Mesendoderm (in vitro differentiated cells): ENCODE measurements at places on chromosomes 4 and X.
A peak's percentile ranks its signal among the peaks of the same experiment; 100 is the strongest.

- no peak for DNase-seq
Observed at GRCh38 chr4:111031001-111031579, 408.2 kb upstream of the PITX2 start.

GRCh38 chrX:35561985-35562384 lies 236.2 kb upstream of the MAGEB16 start:
- peak; percentile 9 for DNase-seq

GRCh38 chr4:47597696-47598095 lies 112.6 kb downstream of the ATP10D start:
- no peak for DNase-seq

- no peak for DNase-seq
Observed at GRCh38 chr4:40281913-40282312, 53.2 kb upstream of the CHRNA9 start.

DNA sequence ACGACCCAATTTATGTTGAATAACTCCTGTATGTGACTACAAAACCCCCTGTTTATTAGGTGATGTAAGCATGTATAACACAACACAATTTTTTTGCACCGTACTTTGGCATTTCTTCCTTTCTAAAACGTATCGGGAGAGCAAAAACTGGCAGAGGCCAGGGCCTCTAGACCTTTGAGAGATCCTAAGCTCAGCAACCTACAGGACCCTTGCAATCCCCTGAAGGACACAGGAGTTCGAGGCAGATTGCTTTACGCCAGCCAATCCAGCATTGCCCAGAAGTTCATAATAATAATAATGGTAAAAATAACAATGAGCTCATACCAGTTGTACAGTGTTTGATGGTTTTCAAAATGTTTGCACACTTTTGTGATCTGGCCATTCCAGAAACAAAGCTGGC lies 7.7 kb downstream of the NKX3-2 start:
- no peak for DNase-seq

DNA sequence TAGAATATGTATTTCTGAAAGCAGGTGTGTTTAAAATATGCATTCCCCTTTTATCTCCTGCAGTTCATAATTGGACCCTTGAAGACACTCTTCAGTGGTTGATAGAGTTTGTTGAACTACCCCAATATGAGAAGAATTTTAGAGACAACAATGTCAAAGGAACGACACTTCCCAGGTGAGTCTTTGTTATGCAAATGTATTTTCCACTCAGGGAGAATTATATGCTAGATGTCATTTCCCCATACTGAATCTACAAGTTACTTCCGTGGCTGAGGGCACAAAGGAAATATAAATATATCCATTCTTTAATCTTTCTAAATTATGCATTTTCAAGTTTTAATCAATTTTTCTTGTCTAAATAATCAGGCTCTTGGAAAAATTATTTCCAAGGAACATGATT lies 134.7 kb downstream of the STIM2 start:
- peak; percentile 37 for DNase-seq

DNA sequence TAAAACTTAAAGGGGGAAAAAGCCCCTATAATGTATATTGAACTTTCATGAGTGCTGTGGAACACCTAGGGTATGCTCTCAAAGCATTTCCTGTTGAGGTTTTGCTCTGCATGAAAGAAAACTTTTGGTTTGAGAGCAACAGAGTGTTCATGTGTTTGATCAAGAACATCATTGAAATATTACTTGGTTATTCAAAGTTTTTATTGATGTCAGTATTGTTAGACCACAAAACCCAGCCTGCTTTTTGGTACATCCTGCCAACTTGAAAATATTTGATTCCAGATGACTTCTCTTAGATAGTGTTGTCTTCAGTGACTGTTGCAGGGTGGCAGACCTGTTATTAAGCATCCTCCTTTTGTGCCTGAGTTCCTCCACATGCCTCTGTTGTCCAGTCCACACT lies 68.0 kb downstream of the N4BP2 start:
- DNase-seq, result no peak

GRCh38 chrX:101219864-101220346 lies 319 bp downstream of the DRP2 start:
- DNase-seq, result peak; percentile 45

DNA sequence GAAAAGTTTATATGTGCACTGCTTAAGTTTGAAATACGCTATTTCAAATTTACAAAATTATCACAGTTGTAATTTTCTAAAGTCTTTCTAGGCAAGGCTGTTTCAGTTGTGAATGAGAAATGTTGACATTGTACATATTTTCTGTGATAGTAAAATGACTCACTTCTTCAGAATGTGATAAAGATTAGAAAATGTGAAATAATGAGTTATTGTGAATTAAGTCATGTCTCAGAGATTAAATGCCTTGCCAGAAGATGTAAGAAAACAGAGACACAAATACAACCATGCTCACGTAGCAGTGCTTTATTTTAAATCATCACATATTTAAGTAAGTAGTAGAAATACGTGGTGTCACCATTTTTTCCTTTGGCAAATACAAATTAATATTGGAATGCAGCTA lies 768 bp downstream of the CLCN4 start:
- DNase-seq, result no peak

- DNase-seq, result no peak
Observed at GRCh38 chr4:125360727-125361126, 46.0 kb downstream of the FAT4 start.

- DNase-seq, result no peak
Observed at GRCh38 chrX:8988446-8988845, 45.5 kb downstream of the FAM9B start.

GRCh38 chr4:52197306-52197705 lies 146.2 kb downstream of the SPATA18 start:
- DNase-seq, result no peak

DNA sequence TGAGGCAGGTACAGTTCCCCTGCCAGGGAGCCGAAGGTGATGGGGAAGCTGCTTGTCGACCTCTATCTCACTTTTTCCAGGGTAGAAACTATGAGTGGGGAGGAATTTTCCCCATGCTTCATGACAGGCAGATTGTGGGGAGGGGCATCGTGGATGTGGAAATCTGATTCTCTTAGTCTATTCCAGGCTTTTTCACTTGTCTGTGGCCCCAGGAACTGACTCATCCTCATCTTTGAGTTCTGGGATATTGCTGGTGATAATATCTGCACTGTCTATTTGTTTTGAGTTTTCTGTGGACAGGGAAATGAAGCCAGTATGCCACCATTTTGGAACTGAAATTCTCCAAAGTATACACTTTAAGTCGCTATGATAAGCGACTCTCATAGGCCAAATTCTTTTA lies 7.6 kb upstream of the TLR2 start:
- no peak for DNase-seq

GRCh38 chr4:185358959-185359358 lies 36.8 kb downstream of the LRP2BP start:
- DNase-seq, result peak; percentile 27

- no peak for DNase-seq
Observed at GRCh38 chr4:68599150-68599549, 23.0 kb upstream of the UGT2B17 start.

DNA sequence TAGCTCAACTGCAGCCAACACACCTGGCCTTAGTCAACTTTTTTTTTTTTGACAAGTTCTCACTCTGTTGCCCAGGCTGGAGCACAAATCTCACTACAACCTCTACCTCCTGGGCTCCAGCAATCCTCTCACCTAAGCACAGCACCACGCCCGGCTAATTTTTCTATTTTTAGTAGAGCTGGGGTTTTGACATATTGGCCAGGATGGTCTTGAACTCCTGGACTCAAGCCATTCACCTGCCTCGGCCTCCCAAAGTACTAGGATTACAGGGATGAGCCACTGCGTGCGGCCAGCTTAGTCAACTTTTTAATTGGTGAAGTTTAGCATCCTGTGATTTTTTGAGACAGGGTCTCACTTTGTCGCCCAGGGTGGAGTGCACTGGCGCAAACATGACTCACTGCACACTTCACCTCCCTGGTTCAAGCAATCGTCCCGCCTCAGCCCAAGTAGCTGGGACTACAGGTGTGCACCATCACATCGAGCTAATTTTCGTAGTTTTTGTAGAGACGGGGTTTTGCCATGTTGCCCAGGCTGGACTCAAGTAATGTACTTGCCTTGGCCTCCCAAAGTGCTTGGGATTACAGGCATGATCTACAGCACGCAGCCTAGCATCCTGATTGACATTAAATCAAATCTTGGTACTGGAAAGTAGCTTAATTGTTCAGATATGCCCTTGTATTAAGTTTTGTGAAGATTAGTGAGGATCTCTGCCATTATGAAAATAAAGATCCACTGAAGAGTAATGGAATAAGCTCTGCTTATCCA lies 8.3 kb downstream of the HNRNPDL start:
- no peak for DNase-seq

- no peak for DNase-seq
Observed at GRCh38 chr4:122784261-122784660, 42.4 kb upstream of the FGF2 start.

GRCh38 chr4:7430965-7431695 lies 3.6 kb downstream of the PSAPL1 start:
- no peak for DNase-seq

GRCh38 chr4:48194971-48195370 lies 60.9 kb upstream of the TXK start:
- DNase-seq, result no peak

DNA sequence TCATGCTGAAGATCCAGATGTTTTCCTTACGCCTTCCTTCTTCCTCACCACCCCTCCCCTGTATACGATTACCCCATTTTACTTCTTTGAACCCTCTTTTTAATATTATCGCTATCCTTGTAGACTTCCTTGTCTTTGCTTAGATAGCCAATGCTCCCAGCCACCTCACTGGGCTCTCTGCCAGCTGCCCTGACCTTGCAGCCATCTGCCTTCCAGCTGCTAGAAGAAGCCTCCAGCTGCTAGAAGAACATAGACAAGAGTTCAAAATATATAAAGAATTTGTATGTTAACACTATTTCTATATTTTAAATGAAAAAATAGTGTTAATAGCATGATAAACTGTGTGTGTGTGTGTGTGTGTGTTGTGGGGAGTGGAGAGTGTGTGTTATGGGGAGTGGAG lies 374.7 kb downstream of the ANKRD50 start:
- DNase-seq, result no peak

DNA sequence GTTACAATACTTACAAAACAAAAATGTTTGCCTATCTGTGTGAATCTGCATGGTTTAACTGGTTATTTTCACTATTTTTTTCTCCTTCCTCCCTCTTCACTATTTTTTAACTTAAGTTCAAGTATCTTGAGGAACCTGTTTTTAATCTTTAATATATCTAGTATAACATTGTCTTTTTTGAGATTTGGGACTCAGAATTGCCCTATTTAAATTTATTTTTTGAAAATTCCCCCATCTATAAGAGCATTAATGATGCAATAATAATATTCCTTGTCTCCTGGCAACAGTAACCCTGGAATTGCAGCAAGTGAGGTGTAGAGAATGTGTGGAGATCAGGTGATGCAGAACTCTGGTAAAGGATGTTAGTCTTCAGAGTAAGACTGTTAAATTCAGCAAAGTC lies at the start of gene TENT5D:
Gene TENT5D (plus strand): TSS at position 301 of the 400 bp plus-strand sequence. CDS start 22,093 bp downstream, outside the sequence.
- DNase-seq, result no peak

DNA sequence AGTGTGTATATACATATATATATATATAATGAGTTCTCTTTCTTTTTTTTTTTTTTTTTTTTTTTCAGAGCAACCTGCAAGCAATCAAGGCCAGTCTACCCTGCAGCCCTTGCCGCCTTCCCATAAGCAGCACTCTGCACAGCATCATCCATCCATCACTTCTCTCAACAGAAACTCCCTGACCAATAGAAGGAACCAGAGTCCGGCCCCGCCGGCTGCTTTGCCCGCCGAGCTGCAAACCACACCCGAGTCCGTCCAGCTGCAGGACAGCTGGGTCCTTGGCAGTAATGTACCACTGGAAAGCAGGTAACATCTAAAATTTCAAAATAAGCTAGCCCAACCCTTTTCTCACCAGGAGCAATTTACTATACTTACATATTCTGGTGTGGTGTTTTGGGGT lies 316.3 kb downstream of the DCTD start:
- DNase-seq, result no peak

DNA sequence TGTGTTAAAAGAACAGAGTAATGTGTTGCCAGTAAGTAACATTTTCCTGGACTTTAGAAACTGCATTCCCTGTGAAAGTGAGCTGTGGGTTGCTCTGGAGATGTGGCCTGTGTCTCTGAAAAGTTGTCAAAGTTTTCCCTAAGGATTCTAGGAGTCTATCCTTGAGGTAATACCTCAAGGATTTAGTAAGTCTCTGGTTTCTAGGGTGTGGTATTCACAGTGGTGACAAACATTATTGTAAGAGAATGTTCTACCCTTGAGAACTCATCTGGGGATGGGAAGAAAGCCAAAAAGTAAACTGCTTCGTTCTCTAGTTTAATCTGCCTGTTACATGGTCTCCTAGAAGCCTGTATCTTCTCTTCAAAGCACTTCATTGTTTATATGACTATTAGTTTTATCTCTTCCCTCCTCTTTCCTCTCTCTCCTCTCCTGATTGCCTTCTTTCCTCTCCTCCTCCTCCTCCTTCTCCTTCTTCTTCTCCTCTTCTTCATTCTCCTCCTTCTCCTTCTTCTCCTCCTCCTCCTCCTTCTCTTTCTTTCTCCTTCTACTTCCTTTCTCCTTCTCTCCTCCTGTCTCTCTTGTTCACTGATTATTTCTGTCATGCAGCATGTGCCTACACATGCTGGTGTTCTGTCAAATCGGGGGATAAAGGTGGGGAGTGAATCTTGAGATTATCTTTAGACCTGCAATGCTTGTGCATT lies 321.3 kb downstream of the PTTG2 start:
- DNase-seq, result no peak
